ENCODE measurements at places on chromosomes 13 and 19.

- H3K4me3 ChIP-seq, result no peak overlapping the region
- peaks cover 5% of the 10 kb centered on the region for H3K4me1 ChIP-seq
- peaks cover 36% of the 10 kb centered on the region for H3K27me3 ChIP-seq
- H3K36me3 ChIP-seq, result no peaks in the 10 kb centered on the region
- no peak overlapping the region for H3K27ac ChIP-seq
Observed at GRCh38 chr19:39671739-39672363, 16.1 kb downstream of the LGALS16 start.

GRCh38 chr13:108961542-108962125, 332.2 kb downstream of the MYO16 start:
- no peak overlapping the region for H3K27ac ChIP-seq
- H3K4me3 ChIP-seq, result no peak overlapping the region
- no peaks in the 10 kb centered on the region for H3K36me3 ChIP-seq
- peaks cover 3% of the 10 kb centered on the region for H3K27me3 ChIP-seq

DNA sequence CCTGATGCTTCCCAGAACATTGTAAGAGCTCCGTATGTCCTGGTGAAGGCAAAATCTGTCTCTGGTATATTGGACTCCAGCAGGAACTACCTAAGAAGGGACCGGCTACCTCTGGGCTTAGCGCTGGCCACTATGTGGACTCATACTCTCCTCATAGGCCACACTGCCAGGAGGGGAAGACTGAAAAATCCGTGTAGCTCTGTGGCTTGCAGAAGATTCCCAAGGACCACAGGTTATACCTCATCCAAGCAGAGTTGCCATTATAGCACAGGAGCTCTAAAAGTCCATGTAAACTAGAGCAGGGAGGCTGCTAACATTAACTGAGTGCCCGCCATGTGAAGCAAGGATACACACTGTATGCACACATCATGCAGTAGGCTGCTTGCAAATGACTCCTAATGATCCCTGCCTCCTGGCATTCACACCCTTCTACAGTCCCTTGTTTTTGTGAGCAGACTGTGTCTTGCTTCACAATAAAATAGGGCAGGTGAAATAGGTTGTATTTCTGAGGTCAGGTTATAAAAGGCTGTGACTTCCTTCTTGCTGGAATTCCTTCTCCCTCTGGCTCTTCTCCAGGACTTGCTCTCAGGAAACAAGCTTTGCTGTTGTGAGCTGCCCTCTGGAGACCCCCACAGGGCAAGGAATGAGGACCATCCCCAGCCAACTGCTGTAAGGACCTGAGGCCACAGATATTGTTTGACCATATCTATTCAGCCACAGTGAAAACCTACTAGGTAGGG, 192.6 kb upstream of the UBL3 start:
- no peak for DNase-seq
- H3K4me3 ChIP-seq, result no peak overlapping the region
- H3K36me3 ChIP-seq, result no peaks in the 10 kb centered on the region
- peaks cover 36% of the 10 kb centered on the region for H3K4me1 ChIP-seq
- no peak overlapping the region for H3K27ac ChIP-seq

DNA sequence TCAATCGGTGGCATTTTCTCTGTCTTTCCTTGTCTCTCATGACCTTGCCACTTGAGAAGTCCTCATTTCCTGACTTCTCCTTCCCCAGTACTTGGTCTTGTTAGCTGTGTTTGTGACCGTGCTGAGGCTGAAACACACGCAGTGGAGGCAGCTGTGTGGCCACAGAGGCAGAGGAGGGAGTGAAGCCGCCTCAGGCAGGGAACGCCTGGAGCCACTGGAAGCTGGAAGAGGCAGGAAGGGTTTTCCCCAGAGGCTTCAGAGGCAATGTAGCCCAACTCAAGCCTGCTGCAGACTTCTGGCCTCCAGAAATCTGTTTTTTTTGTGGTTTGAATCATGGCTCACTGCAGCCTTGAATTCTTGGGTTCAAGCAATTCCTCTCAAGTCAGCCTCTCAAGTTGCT, 29.2 kb upstream of the ARGLU1 start:
- H3K4me3 ChIP-seq, result no peak overlapping the region
- peaks cover 23% of the 10 kb centered on the region for H3K4me1 ChIP-seq
- peak overlapping the region; percentile 16 for H3K27ac ChIP-seq
- H3K36me3 ChIP-seq, result peaks cover 6% of the 10 kb centered on the region
- peaks cover 5% of the 10 kb centered on the region for H3K27me3 ChIP-seq

GRCh38 chr19:19774354-19775033, 41.6 kb upstream of the ZNF14 start:
- H3K27me3 ChIP-seq, result peaks cover 4% of the 10 kb centered on the region
- H3K4me3 ChIP-seq, result peak overlapping the region; percentile 68
- H3K4me1 ChIP-seq, result peaks cover 31% of the 10 kb centered on the region
- peaks cover 25% of the 10 kb centered on the region for H3K36me3 ChIP-seq
- no peak overlapping the region for H3K27ac ChIP-seq

GRCh38 chr19:15115762-15116615, 8.8 kb downstream of the SYDE1 start:
- no peak overlapping the region for H3K4me3 ChIP-seq
- H3K36me3 ChIP-seq, result peaks cover 66% of the 10 kb centered on the region
- DNase-seq, result no peak
- H3K27ac ChIP-seq, result peak overlapping the region; percentile 51
- H3K4me1 ChIP-seq, result no peaks in the 10 kb centered on the region

GRCh38 chr13:109567315-109567714, 219.1 kb downstream of the IRS2 start:
- H3K27ac ChIP-seq, result no peak overlapping the region
- DNase-seq, result no peak
- no peak overlapping the region for H3K4me3 ChIP-seq
- H3K27me3 ChIP-seq, result peaks cover 16% of the 10 kb centered on the region
- no peaks in the 10 kb centered on the region for H3K36me3 ChIP-seq
- H3K4me1 ChIP-seq, result no peaks in the 10 kb centered on the region

GRCh38 chr19:10286803-10287737, at the start of gene ICAM4:
TSS of gene ICAM4 (plus strand) at chr19:10286955. CDS start at chr19:10287013, 58 bp downstream.
- DNase-seq, result peak; percentile 40
- H3K4me3 ChIP-seq, result no peak within 1 kb of the TSS
- H3K36me3 ChIP-seq, result peaks cover 7% of the 10 kb centered on the region
- peaks cover 29% of the 10 kb centered on the region for H3K4me1 ChIP-seq
- peaks cover 73% of the 10 kb centered on the region for H3K27me3 ChIP-seq

DNA sequence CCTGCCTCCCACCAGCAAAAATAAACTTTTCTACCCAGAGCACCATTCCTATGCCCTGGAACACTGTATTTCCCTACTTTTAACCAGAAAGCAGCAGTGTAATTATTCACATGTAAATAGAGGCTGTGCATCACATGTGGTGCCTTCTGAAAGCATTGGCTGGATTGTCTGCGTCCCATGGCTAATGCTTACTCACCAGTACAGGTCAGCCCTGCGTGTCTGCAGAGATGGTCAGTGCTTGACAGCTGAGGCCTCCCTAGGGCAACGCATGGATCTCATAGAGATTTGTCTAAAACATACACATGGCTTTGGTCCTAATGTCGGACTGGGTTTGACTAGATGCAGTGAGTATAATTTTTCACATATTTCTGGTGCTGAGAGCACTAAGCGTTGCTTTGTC, 64.2 kb downstream of the DPY19L3 start:
- H3K36me3 ChIP-seq, result peaks cover 39% of the 10 kb centered on the region
- peaks cover 7% of the 10 kb centered on the region for H3K4me1 ChIP-seq
- DNase-seq, result no peak
- H3K4me3 ChIP-seq, result no peak overlapping the region
- peak overlapping the region; percentile 79 for H3K27ac ChIP-seq

DNA sequence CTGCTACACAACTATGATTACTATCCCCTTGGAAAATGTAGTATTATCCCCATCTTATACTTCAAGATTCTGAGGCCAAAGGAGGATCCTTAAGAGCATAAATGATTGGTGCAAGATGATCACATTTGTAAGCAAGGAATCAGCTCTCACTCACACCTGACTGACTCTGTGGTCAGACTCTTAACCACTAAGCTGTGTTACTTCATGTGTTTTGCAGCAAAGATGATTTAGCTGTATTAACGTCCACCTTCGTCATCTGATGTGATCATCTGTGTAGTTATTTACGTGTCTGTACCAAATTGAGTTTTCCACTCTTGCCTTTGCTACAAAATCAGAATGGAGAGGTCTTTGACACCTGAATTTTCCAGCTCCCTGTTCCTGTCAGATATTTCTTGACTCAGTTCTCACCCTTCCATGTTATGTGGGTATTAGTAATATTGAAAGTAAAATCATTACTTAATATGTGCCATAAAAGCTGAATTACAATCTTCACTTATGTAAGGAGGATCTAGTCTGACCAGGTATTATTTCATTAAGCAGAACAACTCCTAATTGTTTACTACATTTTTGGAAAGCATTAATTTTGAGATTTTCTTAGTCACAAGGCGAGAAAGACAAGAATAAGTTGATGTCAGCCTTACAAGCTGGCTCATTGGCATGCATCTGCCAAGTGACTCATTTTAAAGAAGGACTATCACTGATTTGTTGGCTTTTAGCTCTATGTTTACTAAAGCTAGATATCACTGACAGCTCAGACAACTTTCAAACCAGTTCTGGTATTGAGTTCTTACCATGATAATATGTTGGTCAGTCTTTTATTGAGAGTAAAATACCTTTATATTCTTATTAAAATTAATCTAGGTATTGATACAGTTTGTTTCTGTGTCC, 1279.8 kb upstream of the PCDH9 start:
- no peaks in the 10 kb centered on the region for H3K27me3 ChIP-seq
- no peak overlapping the region for H3K27ac ChIP-seq
- H3K4me1 ChIP-seq, result peaks cover 16% of the 10 kb centered on the region
- no peak overlapping the region for H3K4me3 ChIP-seq
- no peak for DNase-seq
- H3K36me3 ChIP-seq, result no peaks in the 10 kb centered on the region

GRCh38 chr19:18662972-18663732, 20.3 kb upstream of the CRTC1 start:
- H3K27me3 ChIP-seq, result peaks cover 5% of the 10 kb centered on the region
- peak; percentile 42 for DNase-seq
- no peak overlapping the region for H3K4me3 ChIP-seq

- peaks cover 12% of the 10 kb centered on the region for H3K4me1 ChIP-seq
- no peak for DNase-seq
- H3K27ac ChIP-seq, result no peak overlapping the region
- H3K27me3 ChIP-seq, result peaks cover 38% of the 10 kb centered on the region
- no peak overlapping the region for H3K4me3 ChIP-seq
Observed at GRCh38 chr19:1312767-1313694, 27.4 kb downstream of the EFNA2 start.

DNA sequence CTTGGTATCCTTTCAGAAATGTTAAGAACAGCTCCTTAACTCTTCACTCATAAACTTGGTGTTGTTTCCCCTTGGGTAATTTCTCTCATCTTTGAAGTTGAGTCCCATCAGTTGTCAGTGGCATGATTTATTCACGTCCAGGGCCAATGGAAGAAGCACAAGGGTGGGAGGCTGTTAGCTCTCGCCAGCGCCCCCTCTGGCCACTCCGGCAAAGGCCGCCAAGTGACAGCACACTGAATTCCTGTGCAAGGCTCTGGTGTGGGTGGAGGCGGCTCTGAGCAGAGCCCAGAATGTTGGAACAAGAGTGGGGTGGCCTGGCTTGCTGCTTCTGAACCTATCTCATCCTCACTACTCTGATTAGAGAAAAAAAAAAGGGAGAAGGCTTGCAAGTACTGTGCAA, 13.1 kb upstream of the MEDAG start:
- no peak overlapping the region for H3K27ac ChIP-seq
- peak; percentile 75 for DNase-seq
- H3K36me3 ChIP-seq, result no peaks in the 10 kb centered on the region
- no peak overlapping the region for H3K4me3 ChIP-seq

- peak overlapping the region; percentile 89 for H3K4me3 ChIP-seq
- no peak for DNase-seq
- H3K27me3 ChIP-seq, result peaks cover 7% of the 10 kb centered on the region
Observed at GRCh38 chr19:42245231-42245630, 2.8 kb upstream of the GSK3A start.

GRCh38 chr13:84659359-84659661, 777.0 kb upstream of the SLITRK1 start:
- no peaks in the 10 kb centered on the region for H3K27me3 ChIP-seq
- no peaks in the 10 kb centered on the region for H3K36me3 ChIP-seq
- no peaks in the 10 kb centered on the region for H3K4me1 ChIP-seq
- H3K27ac ChIP-seq, result no peak overlapping the region
- H3K4me3 ChIP-seq, result no peak overlapping the region
- no peak for DNase-seq

DNA sequence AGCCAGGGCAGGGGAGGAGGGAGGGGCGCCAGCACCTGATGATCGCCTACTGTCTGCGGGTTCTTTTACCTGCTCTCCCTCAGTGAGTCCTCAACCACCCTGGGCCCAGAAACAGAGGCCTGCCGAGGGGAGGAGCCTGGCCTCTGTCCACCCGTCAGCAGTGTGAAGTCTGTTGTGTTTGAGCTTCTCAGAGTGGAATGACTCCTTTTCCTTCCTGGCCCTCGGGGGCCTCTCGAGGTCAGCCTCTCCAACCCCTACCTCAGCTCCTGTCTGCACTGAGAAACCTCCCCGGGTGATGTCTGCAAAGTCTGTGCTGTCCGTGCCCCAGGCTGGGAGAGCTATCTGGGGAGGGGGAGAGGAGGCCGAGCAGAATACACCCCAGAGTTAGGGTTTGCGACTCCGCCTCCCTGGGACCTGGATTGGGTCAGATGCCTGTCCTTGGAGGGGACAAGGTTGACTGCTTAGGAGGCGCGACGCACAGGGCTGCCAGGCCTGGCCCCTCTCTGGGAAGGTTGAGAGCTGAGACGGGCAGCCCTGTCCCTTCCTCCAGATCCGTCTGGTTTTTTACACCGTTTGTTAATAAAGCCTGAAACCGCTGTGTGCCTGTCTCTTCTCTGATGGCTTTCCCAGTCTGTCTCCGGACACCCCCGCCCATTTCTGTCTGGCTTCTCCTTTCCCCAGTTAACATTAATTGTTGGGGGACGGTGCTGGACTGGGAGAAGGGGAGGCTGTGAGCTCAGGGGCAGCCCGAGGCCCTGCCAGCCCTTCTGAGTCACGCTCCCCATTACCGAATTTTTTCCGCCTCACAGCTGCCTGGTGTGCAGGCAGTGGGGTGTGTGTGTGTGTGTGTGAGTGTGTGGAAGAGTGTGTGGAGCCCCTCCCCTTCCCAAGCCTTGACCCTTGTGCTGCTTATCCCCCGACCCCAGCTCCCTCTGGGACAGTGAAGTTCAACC, 989 bp upstream of the SSC5D start:
- H3K4me1 ChIP-seq, result peaks cover 37% of the 10 kb centered on the region
- H3K27me3 ChIP-seq, result peaks cover 7% of the 10 kb centered on the region
- H3K4me3 ChIP-seq, result peak overlapping the region; percentile 70

DNA sequence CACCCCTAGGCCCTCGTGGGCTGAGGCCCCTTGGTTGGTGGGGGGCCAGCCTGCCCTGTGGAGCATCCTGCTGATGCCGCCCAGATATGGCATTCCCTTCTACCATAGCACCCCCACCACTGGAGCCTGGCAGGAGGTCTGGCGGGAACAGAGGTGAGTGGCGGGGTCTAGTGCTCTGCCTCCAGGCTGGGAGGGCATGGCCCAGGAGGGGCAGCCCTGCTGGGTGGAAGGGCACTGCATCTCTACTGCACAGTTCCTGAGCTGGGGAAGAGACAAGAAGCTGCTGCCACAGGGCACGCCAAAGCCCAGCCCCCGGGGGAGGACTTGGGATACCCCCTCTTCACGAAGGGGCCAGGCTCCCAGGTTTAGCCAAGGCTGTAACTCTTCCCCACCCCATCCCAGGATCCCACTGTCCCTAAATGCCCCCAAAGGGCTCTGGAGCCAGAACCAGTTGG, 2.4 kb upstream of the KMT2B start:
- DNase-seq, result no peak
- H3K4me1 ChIP-seq, result peaks cover 35% of the 10 kb centered on the region
- H3K36me3 ChIP-seq, result peaks cover 4% of the 10 kb centered on the region
- H3K27ac ChIP-seq, result no peak overlapping the region

- H3K36me3 ChIP-seq, result no peaks in the 10 kb centered on the region
- H3K4me3 ChIP-seq, result no peak overlapping the region
- peaks cover 31% of the 10 kb centered on the region for H3K4me1 ChIP-seq
- DNase-seq, result no peak
- no peak overlapping the region for H3K27ac ChIP-seq
- H3K27me3 ChIP-seq, result peaks cover 20% of the 10 kb centered on the region
Observed at GRCh38 chr13:52810526-52810925, 37.9 kb downstream of the PCDH8 start.
